ENCODE measurements at places on chromosomes 13 and 19.
A peak's percentile ranks its signal among the peaks of the same experiment; 100 is the strongest.

DNA sequence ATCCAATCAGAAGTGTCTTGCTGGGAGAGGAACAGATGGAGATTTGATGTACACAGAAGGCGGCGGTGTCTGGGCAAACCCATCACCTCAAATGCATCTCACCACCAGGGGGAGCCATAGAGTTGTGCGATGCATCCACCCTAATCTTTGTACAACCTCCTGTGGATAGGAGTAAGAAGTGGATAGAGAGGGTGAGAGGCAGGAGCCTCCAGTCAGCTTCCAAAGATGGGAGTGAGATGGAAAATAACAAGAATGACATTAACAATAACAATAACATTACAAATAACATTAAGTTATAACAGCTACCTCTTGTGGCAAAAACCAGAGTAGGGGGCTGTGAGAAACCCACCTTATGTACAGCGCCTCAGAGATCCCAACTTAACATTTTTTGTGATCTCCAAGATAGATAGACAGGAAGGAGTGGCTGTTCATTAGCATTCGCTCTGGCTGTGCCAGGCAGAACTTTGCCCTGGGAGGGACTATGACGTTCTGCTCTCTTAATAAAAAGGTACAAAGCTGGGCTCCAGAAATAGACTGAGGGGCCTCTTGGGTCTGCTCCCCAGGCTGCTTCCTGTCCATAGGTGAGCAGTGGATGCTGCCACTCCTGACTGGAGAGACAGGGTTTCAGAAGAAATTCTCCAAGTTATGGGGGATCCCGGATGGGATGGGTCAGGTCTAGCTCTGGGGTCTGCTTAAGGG, 5.2 kb upstream of the CEACAM18 start:
- DNase-seq: peak; percentile 89

DNA sequence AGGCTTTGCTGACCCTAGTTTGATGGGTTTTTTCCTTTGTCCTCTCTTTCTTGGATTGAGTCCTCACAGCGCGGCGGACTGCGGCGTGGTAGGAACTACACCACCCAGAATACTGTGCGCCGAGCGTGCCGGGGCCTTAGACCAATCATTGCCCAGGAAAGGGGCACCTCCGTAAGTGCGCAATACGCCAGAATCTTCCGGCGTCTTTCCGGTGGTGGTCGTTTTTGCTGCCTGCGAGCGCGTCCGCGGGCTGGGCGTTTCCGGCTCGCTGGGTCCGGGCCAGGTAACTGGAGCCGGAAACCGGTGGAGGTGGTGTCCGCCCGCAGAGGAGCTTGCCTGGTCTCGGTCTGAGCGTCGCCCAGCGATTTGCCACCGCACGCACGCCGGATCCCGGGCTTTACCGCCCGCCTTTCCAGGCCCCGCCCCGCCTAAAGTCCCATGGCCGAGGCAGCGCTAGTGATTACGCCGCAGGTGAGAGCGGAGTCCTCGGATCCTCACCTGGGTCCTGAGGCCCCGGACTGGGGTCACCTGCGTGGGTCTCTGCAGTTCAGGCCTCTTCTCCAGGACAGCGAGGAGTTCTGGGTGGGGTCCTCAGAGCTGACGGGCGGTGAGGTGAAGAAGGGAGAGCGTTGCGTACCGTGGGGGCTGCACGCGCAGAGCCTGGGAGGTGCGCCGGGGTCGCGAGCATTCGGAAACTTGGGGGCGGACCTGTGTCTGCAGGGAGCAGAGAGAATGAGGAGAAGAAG, at the start of gene ZNF549:
TSS of gene ZNF549 (plus strand) at position 221 of the 746 bp plus-strand sequence. CDS start at position 439, 218 bp downstream.
- peak; percentile 93 for DNase-seq

- peak; percentile 98 for DNase-seq
Observed at GRCh38 chr19:53103234-53104203, at the start of gene ZNF160. TSS of gene ZNF160 (minus strand) at chr19:53103422. CDS start at chr19:53086276, 17,146 bp downstream.

DNA sequence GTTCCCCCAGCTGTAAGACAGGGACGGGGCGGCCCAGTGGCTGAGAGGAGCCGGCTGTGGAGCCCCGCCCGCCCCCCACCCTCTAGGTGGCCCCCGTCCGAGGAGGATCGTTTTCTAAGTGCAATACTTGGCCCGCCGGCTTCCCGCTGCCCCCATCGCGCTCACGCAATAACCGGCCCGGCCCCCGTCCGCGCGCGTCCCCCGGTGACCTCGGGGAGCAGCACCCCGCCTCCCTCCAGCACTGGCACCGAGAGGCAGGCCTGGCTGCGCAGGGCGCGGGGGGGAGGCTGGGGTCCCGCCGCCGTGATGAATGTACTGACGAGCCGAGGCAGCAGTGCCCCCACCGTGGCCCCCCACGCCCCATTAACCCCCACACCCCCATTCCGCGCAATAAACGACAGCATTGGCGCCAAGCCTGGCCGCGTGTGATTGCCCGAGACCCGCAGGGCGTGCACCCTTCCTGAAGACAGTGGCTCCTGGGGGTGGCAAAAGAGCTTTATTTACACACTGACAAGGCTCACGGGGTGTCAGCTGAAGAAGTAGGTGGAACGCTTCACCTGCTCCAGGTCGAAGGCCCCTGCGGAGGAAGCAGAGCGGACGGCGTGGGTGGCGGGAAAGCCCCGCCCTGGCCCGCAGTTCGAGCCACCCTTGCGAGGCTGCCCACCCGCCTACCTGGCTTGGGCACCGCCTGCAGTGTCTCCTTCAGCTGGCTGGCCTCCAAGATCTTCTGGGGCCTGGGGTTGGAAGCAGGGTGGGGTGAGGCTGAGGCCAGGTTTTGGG, 16.4 kb downstream of the POLRMT start:
- no peak for DNase-seq

- no peak for DNase-seq
Observed at GRCh38 chr19:44765033-44765948, 12.4 kb upstream of the CBLC start.

- no peak for DNase-seq
Observed at GRCh38 chr19:56927791-56928207, 87.3 kb upstream of the PEG3 start.

- no peak for DNase-seq
Observed at GRCh38 chr13:29607465-29607864, 12.0 kb upstream of the SLC7A1 start.

GRCh38 chr19:6033744-6034264, 55.9 kb upstream of the RANBP3 start:
- no peak for DNase-seq

GRCh38 chr13:40217675-40218074, 448.8 kb downstream of the FOXO1 start:
- no peak for DNase-seq

DNA sequence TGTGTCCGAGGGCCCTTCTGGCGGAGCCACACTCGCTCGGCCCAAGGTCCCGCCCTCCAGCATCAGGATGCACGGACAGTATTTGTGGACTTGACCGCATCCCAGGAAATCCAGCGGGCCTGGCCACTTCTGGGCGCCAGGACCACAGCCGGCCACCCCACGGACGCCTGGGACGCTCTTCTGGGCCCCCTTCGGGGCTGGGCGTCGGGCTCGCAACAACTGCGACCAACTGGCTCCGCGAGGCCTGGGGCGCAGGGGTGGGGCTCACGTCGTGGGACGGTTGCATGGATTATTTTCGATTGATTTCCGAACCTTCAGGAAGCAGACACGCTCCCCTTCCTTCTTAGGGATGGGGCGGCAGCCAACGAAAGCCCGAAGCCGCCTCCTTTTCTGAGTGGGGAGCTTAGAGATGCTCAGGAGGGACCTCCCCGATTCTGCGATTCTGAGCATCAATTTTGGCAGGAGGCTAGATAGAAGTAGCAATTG, 521 bp upstream of the NUP58 start:
- DNase-seq: no peak

DNA sequence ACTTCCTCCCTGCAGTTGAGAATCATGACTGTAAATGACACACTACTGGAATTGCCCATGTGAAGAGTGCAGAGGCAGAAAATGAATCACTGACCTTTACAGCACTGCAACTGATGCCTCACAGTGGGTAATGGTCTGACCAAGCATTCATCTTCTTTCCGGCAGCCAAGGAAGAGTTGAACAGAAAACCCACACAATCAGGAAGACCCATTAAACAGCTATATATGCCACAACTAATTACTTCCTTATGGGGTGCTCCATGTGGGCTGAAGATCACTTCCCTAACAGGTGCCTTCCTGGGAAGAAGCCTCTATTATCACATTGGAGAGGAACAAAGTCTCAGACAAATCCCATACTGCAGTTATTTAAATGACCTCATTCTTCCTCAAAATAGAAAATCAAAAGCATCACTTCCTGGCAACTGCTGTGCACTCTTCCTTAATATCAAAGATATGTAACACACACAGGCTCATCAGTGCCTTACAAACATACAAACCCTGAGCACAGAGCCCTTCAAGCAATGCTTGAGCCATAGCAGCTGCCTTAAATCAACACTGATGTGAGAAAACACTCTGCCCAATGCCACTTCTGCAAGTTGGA, 45.8 kb downstream of the RUBCNL start:
- DNase-seq: peak; percentile 52

GRCh38 chr13:113092776-113093579, 12.6 kb upstream of the F7 start:
- no peak for DNase-seq

DNA sequence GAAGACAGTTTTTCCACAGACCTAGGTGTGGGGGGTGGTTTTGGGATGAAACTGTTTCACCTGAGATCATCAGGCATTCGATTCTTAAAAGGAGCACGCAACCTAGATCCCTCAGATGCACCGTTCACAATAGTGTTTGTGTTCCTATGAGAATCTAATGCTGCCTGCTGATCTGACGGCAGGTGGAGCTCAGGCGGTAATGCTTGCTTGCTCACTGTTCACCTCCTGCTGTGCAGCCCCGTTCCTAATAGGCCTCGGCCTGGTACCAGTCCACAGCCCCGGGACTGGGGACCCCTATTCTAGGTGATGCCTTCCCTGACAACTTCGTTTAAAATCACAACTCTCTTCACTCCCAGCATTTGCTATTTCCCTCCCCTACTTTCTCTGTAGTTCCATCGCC, 149.6 kb downstream of the IER2 start:
- DNase-seq: no peak

DNA sequence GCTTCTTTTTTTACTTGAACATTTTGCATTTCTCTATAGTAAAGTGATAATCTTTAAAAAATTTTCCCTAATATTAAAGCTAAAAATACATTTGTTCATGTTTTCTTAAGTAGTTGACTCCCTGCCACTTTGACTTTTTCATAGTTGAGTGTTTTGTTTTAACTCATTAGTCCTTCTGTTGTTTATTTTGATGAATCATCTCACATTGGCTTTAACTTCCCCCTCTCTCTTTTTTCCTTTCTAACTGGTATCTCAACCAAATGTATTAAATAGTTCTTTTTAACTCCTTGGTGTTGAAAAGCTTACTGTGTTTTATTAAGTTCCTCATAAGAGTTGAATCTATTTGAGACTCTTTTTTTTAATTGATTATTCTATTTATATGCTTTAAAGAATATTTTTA, 2.8 kb downstream of the TNFSF13B start:
- DNase-seq: no peak

DNA sequence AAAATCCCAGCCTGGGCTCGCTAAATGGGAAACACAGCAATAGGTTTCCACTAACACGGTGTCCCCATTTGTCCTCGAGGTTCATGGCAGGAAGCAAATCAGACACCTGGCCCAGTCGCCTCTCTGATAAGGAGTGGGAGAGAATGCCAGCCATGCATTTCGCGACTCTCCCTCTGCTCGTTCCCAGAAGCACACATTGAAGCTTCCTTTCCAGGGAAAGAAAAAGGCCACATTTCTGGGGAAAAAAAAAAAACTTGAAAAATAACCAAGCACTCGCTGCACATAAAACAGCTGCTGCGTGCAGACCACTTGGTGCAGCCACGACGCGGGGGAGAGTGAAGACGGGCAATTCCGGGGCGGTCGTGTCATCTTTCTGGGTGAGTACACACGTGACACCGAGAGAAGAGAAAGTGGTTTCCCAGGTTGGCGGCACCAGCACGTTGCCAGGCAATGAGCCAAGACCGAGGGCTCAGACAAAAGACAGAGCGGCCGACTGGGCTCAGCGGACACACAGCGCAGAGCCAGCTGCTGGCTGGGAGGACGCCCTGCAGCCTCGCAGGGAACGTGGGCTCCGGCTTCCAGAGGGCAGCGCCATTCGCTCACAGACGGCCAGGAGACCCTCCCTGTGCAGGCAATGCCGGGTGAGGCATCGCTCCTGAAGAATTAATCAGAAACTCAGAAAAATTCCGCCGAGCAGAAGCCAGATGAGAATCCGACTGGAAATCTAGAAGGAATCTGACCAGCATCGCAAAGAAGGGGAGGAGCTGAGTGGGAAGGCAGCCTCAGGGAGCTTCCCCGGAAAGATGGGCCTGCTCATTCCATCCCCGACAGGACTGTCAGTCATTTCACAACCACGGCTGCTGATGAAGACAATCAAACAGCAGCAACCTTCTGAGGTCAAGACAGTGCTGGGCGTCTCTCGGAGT, 83.2 kb upstream of the IRS2 start:
- peak; percentile 86 for DNase-seq

- DNase-seq: no peak
Observed at GRCh38 chr13:45105895-45106294, 14.4 kb upstream of the GTF2F2 start.

- no peak for DNase-seq
Observed at GRCh38 chr19:51173681-51174080, 31.6 kb downstream of the SIGLEC7 start.

DNA sequence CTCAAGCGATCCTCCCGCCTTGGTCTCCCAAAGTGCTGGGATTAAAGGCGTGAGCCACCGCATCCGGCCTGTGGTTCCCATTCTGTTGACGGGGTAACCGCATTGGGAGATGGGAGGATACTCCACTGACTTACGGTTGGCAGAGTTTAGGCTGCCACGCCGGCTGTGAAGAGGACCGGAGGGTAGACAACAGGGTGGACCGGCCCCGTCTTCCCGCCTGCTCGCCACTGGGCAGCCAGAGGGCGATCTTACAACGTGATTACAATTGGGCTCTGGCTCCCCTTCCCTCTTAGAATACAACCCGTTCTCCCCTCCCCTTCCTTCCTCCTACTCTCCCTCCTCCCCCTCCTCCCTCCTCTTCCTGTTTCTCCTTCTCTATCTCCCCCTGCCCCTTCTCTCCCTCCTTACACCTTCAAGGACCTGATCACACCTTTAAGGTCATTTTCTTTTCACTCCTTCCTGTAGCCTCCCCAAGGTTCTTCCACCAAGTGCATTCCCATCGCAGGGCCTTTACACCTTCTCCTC, 957 bp upstream of the CCDC194 start:
- DNase-seq: no peak

GRCh38 chr19:46599716-46600373, 1.3 kb upstream of the CALM3 start:
- DNase-seq: peak; percentile 43

- DNase-seq: no peak
Observed at GRCh38 chr13:91278888-91279287, 68.6 kb upstream of the MIR17HG start.

DNA sequence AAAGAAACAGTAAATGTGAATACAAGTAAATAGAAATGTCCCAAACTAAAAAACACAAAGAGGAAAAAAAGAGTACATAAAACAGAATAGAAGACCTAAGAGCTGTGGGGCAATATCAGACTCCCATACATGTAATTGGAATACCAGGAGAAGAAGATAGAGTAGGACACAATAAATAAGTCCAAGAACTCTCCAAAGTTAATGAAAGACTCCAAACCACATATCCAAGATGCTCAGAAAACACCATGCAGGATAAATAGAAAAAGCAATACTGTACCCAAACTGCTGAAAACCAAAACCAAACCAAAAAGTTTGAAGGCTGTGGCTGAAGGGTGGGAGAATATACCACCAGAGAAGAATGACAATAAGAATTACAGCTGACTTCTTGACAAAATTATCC, 18.3 kb downstream of the THSD1 start:
- DNase-seq: no peak

GRCh38 chr13:94701313-94702180, 10.8 kb downstream of the SOX21 start:
- no peak for DNase-seq

All from right atrium auricular region (tissue), 2 donors.